Hepatocyte (in vitro differentiated cells): ENCODE measurements at places on chromosomes 3 and 15. TPM values are rescaled to one million over a fixed set of nuclear protein-coding genes. Genes with fewer than 3 reads are reported as not detected.

The PRICKLE2 gene
- 21.1 and 30.3 TPM in 2 replicates for total RNA-seq

The SNX22 gene
- 4.3 and 7.7 TPM in 2 replicates for total RNA-seq

The C3orf20 gene
- 0.07 TPM in 1 of 2 replicates, not detected in the other for total RNA-seq

The CHL1 gene
- 0.20 and 0.52 TPM in 2 replicates for total RNA-seq

DNA sequence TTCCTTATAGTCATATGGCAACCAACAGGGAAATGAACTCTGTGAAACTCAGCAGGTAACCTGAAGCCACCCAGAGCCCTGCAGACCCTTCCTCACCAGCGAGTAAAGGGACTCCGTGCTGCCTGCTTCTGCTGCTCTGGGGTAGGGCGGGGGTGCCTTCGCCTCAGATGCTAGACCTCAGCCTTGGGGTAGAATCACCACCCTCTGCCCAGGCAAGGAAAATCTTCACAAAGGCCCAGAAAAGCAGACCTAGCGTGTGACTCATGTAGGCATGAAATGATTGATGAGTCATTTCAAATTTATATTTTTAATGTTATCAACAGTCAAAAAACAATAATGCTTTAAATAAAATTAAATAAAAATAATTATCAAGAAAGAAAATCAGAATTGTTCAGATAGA, 6.6 kb downstream of the STIMATE start:
- H3K4me3 ChIP-seq = no peak overlapping the region
- peak overlapping the region; percentile 78 for H3K27ac ChIP-seq
- no peaks in the 10 kb centered on the region for H3K36me3 ChIP-seq
- H3K4me1 ChIP-seq = peaks cover 37% of the 10 kb centered on the region

GRCh38 chr3:46282696-46283095, 40.4 kb downstream of the CCR3 start:
- no peak overlapping the region for H3K4me3 ChIP-seq
- no peaks in the 10 kb centered on the region for H3K36me3 ChIP-seq
- no peaks in the 10 kb centered on the region for H3K4me1 ChIP-seq
- DNase-seq = no peak

- no peaks in the 10 kb centered on the region for H3K36me3 ChIP-seq
- no peaks in the 10 kb centered on the region for H3K27me3 ChIP-seq
- H3K4me1 ChIP-seq = no peaks in the 10 kb centered on the region
- no peak for DNase-seq
- H3K4me3 ChIP-seq = no peak overlapping the region
Measured at GRCh38 chr3:55965776-55966175, 478.7 kb upstream of the WNT5A start.

DNA sequence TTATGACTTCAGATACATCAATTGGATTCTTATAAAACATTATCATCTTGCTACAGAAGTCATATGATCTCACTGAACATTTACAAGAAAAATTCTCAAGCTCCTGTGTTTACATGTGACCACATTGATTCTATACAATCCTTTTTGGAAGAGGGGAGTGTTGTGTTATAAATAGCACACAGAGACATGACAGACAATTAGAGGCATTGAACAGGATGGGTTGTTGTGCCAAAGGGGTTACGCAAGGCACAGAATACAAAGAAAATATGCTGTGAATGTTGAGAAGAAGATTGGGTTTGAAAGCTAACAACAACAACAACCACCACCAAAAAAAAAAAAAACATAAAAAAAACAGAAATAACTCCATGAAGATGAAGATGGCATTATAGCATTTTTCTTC, 32.5 kb upstream of the TBL1XR1 start:
- no peak for DNase-seq
- no peak overlapping the region for H3K27ac ChIP-seq
- no peaks in the 10 kb centered on the region for H3K4me1 ChIP-seq
- no peak overlapping the region for H3K4me3 ChIP-seq
- H3K36me3 ChIP-seq = no peaks in the 10 kb centered on the region

DNA sequence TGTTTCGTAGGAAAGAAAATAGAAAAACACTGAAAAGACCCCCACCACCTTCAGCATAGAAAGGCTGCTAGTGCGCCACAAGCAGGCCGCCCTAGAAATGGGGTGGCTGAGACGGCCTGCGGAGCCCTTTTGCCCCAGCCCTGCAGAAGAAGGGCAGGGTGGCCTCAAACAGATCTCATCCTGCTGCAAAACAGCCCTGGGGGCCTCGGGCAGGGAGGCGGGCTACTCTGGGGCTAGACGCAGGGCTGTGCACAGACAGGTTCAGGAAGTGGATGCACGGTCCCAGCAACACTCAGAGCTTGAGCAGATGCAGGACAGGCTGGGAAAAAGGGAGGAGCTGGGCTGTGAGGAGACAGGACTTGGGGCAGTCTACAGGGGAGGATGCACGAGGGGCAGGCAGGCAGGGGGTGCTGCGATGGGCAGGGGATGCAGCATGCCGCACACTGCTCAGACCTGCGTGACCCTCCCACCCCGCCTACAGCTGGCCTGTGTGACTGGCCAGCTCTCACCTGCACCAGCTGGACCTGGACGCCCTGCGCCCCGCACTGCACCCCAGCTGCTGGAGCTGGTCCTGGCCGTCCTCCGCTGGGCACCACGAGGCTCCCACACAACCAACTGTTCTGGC, 34.3 kb downstream of the ZXDC start:
- no peaks in the 10 kb centered on the region for H3K27me3 ChIP-seq
- H3K27ac ChIP-seq = no peak overlapping the region
- no peak overlapping the region for H3K4me3 ChIP-seq
- no peak for DNase-seq

GRCh38 chr3:111667621-111668239, 72.6 kb upstream of the ZBED2 start:
- no peaks in the 10 kb centered on the region for H3K36me3 ChIP-seq
- H3K27me3 ChIP-seq = no peaks in the 10 kb centered on the region
- H3K4me1 ChIP-seq = no peaks in the 10 kb centered on the region
- H3K27ac ChIP-seq = no peak overlapping the region

DNA sequence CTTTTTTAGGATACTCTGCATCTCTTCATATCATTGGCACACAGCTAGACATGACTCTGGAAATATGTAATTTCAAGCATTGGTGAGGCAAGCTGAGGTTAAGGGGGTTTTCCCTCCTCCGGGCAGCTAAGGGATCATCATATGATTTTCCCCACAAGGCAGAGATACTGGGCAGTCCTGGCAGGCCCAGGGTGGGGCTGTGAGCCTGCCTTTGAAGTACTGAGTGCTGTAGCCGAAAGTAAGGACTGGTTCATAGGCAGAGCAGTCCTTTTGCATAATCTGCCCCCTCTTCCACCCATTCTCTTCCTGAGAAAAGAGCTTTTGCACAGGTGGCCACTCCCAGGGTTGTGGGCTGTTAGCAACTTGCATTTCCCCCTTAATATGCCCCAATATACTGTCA, 168.8 kb upstream of the MANF start:
- no peaks in the 10 kb centered on the region for H3K27me3 ChIP-seq
- DNase-seq = no peak
- no peak overlapping the region for H3K4me3 ChIP-seq
- H3K4me1 ChIP-seq = no peaks in the 10 kb centered on the region
- no peaks in the 10 kb centered on the region for H3K36me3 ChIP-seq
- no peak overlapping the region for H3K27ac ChIP-seq
